NCI-H524 treated with DMSO at 0.1 percent for 48 hours (cell line): ENCODE measurements at places on chromosomes 1 and 21.

GRCh38 chr1:113835686-113836290 lies 23.5 kb upstream of the RSBN1 start:
- no peak for DNase-seq

- DNase-seq = no peak
Measured at GRCh38 chr1:119340861-119341261, 27.7 kb upstream of the HAO2 start.

GRCh38 chr1:18104546-18105100 lies 3.0 kb upstream of the IGSF21 start:
- DNase-seq = no peak

DNA sequence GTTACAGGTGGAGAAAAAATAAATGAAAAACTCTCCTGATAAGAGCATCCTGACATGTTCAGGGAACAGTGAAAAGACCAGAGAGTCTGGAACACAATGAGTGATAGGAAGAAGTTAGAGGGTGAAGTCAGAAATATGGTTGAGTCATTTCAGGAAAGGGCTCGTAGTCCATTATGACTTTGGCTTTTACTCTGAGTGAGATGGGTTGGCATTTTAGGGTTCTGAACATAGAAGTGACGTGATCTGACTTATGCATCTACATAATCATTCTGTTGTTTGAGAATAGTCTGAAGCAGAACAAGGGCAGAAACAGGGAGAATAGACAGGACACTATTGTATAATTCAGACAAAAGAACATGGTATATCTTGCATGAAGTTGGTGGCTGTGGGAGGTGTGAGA lies 5.8 kb downstream of the HMCN1 start:
- no peak for DNase-seq

- no peak for DNase-seq
Measured at GRCh38 chr21:36788120-36788638, 89.3 kb downstream of the SIM2 start.

DNA sequence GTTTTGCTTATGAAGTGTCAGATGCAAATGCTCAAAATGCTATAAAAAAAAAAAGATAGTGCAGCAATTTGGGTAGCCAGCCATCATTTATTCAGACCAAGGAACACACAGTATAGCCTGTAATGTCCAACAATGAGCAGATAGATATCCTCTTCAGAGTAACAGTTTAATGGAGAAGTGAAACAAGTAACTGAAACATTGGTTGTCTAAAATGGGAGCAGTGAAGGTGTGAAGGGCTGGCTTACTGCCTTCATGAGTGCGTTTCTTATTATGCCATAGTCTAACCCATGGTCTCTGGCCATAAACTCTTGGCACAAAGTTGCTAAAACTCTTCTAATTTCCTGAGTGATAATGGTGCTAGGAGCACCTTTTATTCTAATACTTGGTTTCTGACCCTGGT lies 11.4 kb downstream of the RGS5 start:
- DNase-seq = no peak

- DNase-seq = no peak
Measured at GRCh38 chr1:67780637-67781036, 52.6 kb downstream of the GNG12 start.

DNA sequence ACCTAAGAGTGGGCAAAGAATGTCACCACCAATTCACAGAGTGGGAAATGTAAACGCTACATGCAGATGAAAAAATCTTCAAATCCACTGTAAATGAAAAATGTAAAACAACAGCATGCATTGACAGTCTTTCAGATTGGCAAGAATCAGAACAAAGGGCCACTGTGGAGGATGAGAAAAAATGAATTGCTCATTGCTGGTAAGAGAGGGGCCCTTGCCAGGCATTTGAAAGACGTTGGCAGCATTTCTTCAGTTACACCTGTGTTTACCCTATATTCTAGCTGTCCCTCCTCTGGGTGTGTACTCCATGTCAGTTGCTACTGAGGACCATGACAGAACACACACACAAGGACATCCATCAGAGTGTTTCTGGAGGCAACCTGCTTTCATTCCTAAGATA lies 25.8 kb upstream of the AADACL3 start:
- DNase-seq = no peak

DNA sequence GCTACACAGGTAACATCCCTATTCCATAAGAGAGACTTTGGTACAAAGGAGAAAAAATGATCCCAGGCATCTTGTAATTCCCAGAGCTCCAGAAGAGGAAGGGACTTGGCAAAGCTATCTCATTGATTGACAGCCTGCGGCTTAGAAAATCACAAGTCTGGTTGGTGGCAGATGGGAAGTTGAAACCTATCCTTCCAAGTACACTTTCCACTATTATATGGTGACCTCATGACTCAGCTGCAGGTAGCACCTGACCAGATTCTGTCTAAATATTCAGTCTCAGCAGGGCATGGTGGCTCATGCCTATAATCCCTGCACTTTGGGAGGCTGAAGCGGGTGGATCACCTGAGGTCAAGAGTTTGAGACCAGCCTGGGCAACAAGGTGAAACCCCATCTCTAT lies 89.9 kb downstream of the TIAM1 start:
- DNase-seq = peak; percentile 7
